Cardiac atrium fibroblast (primary cell): ENCODE measurements at places on chromosomes 12 and 14. TPM values are rescaled to one million over a fixed set of nuclear protein-coding genes. Genes with fewer than 3 reads are reported as not detected.

The FAIM2 gene
- total RNA-seq = 18.8 and 21.5 TPM in 2 replicates

The TMEM233 gene
- total RNA-seq = 0.49 TPM in 1 of 2 replicates, not detected in the other

The SERPINA10 gene
- not detected in 2 replicates for total RNA-seq

The DAO gene
- total RNA-seq = not detected in 2 replicates

The RNASE3 gene
- total RNA-seq = not detected in 2 replicates

The KIF5A gene
- not detected in 2 replicates for total RNA-seq

The FAM186B gene
- 0.54 TPM in 1 of 2 replicates, not detected in the other for total RNA-seq
